NCI-H510A treated with DMSO at 0.1 percent for 48 hours (cell line): ENCODE measurements at places on chromosomes 3 and 15.

GRCh38 chr15:68231102-68231818, 1.7 kb upstream of the CLN6 start:
- no peak for DNase-seq

- no peak for DNase-seq
These were observed at the start of gene PRSS50 for GRCh38 chr3:46717447-46718231. TSS of gene PRSS50 (minus strand) at chr3:46717869. CDS start at chr3:46717824, 45 bp downstream.

- no peak for DNase-seq
These were observed 140.4 kb upstream of the CGNL1 start for GRCh38 chr15:57235873-57236272.

DNA sequence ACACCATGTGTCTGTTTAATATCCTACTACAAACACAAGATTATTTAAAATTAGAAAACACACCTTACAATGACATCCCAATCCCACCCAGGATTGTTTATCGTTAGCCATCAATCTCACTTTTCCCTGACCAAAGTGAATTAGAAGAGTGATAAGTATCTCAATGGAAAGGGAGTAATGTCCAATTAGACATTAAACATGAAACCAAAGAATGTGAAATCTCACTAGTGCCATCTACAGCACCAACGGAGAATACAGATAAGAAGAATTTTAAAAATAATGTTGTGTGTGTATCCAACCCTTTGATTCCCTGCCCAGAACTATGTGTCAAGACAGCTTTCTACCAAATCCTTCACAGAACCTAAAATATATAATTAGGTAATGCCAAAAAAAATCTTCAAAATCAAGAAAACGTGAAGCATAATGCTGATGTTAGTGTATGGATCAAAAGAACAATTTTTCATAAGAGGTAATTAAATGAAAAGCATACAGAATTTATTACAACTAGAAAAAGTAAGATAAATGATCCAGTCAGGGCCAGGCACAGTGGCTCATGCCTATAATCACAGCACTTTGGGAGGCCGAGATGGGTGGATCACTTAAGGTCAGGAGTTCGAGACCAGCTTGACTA, 64.2 kb downstream of the SCAPER start:
- peak; percentile 6 for DNase-seq

DNA sequence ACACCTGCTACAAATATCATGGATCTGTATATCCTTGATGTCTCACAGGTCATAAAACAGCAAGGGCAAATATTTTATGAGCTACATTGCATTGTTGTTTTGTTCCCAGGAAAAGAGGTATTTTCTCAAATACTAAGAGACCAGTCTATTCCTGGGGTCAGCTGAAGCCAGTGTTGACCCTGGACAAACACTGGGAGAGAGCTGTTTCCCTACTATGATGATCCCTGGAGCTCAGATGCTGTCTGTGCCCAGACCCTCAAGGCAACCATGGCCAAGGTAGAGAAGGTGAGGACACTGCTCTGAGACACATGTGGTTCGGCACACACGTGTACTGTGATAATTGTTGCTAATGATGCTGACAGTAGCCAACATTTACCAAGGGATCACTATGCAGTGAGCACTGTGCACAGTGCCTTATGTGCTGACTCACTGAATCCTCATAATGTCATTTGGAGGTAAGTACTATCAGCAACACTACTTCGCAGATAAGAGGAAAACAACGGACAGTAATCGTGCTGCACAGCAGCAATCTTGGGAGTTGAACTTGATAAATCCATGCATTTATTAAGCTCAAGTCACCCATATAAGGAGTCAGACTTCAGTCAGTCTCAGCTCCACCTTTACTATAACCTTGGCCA, 943.6 kb downstream of the FHIT start:
- DNase-seq, result no peak

GRCh38 chr3:13494463-13495350, 14.6 kb downstream of the HDAC11 start:
- DNase-seq, result no peak

DNA sequence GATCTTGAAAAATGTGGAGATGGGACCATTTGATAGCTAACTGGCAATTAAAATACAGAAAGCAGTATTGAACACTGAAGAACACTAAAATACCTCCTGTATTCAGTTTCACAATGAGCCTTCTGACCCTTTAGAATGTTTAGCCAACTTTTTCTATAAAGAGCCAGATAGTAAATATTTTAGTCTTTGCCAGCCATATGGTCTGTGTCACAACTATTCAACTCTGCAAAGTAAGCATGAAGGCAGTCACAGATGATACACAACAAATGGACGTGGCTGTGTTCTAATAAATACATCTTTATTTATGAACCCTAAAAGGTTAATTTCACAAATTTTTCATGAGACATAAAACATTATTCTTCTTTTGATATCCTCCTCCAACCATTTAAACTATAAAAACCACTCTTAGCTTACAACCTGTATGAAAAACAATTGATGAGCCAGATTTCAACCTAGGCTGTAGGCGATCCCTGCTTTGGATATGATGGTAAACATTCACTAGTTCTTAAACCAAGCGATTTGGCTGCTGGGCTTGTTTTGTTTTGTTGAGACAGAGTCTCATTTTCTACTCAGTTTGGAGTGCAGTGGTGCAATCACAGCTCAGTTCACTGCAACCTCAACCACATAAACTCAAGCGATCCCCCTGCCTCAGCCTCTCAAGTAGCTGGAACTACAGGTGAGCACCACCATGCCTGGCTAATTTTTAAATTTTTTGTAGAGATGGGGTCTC, 13.6 kb upstream of the CSPG5 start:
- no peak for DNase-seq

GRCh38 chr15:93861956-93862741, 369.2 kb upstream of the MCTP2 start:
- no peak for DNase-seq

GRCh38 chr15:89195836-89196235, 25.5 kb downstream of the RLBP1 start:
- DNase-seq, result no peak

DNA sequence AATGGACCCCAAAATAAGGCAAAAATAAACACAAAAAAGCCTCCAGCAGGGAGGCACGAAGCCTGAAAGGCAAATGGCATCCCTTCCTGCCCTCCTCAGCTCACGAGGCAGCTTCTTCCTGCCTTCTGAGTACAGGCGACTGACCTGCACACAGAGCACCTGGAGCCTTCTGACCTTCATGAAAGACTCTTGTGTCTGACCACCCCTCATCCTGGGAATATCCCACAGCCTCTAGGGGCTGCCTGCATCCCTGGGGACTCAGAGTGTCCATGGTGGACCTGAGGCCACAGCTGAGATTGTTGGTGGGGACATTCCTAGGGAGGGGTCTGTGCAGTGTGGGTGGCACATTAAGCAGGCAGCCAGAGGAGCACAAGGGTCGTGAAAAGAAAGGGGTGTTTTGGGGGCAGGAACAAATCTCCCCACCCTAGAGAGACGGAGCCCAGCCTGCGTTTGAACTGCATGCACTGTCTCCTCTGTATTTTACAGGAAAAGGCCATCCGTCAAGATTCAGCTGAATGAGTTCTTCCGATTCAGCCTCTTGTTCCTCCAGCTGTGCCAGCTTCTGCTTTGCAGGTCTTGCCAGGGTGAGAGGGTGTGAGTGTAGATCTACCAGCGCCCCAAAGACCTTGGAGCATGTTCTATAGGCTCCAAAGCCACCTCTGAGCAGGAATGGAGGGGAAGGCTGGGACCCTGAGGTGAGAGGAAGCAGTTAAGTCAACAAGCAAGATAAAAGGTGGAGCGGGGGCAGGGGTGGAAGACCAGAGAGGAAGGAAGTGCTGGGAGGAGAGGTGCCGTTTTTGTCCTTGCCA, 80.4 kb upstream of the MEF2A start:
- DNase-seq, result no peak

GRCh38 chr3:114557791-114558190, 264.0 kb downstream of the TIGIT start:
- no peak for DNase-seq

GRCh38 chr3:129602730-129603560, 3.5 kb downstream of the PLXND1 start:
- DNase-seq, result no peak

DNA sequence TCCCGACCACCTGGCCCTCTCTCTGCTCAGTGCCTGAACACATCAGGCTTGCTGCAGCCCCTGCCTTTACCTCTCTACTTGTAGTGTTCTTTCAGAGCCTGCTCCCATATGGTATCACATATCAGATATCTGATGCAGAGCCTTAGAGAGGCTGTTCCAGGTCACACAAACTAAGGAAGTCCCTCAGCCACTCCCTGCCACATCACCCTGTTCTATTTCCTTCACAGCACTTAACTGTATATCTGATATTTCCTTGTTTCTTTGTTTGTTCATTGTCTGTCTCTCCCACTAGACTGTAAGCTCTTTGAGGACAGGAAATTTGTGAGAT, 976 bp upstream of the ALDH1L1 start:
- peak; percentile 6 for DNase-seq

DNA sequence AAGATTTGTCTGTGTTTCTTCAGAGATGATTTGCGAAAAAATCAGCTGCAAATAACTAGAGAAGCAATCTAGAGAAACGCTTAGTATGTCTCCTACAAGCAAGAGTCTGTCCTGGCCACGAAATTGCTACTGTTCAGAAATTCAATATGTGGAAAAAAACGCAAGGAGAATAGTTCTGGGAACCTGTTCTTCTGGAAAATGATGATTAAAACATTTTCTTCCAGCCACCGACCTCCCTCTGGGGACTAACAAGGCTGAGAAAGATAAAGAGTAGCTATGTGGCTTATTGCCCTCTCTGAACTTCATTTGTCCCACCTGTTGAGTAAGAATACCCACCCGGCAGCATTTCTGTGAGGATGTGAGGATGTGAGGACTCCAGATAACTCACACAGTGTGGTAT, 31.6 kb downstream of the SNTN start:
- DNase-seq, result no peak

DNA sequence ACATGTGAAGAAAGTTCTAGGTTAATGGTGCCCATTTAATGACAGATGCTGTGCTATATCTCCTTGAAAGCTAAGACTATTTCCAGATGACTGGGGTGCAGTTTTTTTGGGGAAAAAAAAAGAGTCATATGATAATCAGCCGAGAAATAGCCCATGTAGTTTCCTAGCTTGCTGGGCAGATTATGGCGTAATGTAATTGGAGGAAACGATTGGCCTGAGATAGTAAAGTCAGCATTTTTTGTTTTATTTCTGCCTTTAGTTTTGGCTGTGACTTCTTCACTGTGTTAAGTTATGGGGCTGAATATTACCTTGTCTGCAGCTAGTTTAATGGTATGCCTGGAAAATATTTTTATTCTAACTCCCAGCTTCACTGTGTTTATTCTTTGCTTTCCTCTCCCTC, 24.0 kb downstream of the PDHB start:
- DNase-seq, result no peak

DNA sequence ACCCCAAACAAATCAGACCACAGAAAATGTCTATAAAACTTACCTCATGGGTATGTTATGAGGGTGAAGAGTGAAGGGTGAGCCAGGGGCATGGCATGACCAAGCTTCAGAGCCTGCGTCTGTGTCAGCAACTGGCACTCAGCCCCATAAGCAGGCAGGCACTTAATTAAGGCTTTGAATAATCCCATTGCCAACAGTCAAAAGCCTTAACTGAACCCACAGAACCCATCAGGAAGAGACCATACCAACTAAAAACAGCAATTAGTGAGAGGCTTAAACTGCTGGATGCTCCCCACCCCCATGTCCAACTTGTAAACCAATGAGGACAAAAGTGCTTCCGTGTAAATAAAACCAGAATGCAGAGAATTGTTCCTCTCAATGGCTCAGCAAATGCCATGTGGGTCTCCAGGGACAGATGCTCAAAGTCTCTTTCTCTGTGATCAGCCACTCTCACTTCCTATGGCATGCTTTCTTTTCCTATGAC, 126.0 kb downstream of the MYLK start:
- peak; percentile 29 for DNase-seq

DNA sequence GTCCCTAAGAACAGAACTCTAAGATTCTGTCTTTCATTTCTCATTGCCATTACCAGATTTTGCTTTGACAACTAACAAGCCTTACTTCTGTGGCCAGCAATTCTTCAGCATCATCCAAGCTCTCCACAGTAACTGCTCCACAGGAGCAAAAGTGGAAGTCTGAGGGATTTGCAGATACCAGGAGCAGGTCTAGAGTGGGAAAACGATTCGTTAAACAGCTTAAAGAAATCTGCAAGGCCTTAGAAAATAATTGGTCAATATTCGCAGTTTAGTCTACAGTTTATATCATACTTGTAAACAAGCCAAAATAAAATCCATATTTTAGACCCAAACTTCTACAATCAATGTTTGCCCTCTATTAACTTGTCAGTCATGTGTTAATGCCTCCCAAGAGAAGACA, 24.1 kb downstream of the MYH15 start:
- no peak for DNase-seq

- DNase-seq, result peak; percentile 2
These were observed 46.9 kb upstream of the NEDD4 start for GRCh38 chr15:56040081-56041035.

DNA sequence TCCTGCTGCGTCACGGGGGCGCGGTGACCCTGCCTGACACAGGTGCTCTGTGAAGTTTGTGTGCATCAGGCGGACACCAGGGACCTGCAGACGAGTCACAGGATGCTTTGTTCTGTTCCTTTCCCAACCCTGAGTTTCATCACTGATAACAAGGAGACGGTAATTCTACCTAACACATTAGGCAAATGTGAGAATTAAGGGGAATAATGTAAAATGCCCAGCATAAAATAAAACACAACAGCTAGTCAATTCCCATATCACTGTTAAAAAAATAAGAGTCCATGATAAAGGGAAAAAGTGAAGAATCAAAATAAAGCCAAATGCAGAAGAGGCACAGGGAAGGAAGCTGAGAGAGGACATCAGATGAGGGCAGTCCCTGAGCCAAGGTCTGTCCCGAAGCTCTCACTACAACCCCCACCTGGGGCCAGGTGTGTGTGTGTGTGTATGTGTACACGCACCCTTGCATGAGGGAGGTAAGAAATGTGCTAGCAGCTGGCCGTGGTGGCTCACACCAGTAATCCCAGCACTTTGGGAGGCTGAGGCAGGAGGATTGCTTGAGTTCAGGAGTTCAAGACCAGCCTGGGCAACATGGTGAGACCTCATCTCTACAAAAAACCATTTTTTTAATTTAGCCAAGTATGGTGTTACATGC, 27.5 kb downstream of the PLA2G4D start:
- no peak for DNase-seq

DNA sequence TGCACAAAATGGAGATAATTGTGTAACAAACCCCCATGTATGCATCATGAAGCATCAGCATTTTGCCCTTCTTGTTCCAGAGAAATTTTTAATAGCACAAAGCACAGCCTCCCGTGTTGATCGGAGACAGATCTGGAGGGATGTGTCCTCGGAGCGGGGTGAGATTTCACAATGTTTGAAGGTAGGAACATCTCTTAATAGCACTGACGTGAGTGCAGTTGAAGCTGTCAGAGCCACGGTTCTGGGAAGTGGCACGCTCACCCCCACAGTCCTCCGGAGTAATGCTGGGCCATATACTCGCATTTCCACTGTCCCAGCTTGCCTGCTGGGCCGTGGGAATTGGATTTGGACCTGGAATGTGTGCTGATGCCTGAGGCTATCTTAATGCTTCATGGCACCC, 24.1 kb downstream of the ARPP21 start:
- DNase-seq, result no peak
